Activated gamma-delta T cell treated with anti-CD3 and anti-CD28 coated beads, Interleukin-2, amount 50 U/mL, for 16 hours (primary cell): ENCODE measurements at places on chromosomes 3 and 15.

- DNase-seq, result no peak
Measured at GRCh38 chr3:158953131-158953530, 151.3 kb downstream of the MFSD1 start.

- no peak for DNase-seq
Measured at GRCh38 chr3:122103821-122104514, 48.8 kb downstream of the CD86 start.

DNA sequence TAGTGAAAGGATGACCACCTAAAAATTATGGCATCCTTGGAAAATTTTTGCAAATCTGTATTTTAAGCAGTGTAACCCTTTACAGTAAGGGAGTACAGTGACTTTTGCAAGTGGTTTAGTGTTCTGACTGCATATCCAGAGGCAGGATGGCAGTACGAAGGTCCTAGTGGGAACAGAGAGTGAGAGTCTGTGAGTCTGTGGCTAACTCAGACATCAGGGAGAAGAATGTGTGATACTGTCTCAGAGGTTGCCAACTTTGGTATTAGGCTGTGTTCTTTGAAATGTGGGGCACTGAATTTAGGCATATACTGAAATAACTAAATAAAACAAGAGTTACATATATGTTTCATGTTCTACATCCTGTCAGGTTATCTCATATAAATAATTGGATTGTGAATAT, 25.7 kb downstream of the PRKCI start:
- DNase-seq, result no peak

- no peak for DNase-seq
Measured at GRCh38 chr15:77048135-77048876, 22.6 kb downstream of the TSPAN3 start.

DNA sequence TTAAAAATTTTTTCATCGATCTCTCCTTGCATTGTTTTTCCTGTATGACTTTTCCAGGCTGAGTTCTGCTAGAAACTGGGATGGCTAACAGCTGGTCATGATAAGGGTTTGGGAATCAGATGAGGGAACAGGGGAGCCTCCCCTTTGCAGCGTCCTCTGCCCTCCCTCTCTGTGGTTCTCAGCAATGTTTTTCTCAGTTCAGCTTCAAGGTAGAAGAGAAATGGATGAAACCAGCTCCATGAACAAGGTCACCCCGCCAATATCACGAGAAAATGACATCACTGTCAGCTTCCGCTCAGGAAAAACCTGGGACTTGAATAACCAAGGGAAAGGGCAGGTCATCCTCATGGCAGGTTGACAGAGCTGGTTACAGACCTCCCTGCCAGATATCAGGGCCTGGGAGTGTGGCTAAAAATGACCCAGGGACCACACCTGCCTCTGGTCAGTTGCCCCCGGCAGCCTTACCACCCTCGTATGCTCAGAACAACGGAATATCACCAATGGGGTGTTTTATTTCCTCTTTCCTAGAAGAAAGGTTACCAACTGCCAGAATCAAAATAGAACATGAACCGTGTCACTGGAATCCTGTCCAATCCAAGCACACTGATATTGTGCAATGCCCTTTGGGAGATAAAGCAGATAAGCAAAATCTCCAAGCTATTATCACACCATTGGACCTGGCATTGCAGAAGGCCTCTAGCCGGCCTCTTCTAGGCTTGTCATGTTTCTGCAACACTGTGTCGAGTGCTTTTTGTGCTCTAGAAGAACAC, 26.1 kb downstream of the LSM3 start:
- no peak for DNase-seq
